ENCODE measurements at places on chromosomes 11 and 22.
A peak's percentile ranks its signal among the peaks of the same experiment; 100 is the strongest.

- DNase-seq: no peak
Observed at GRCh38 chr11:10315083-10315482, 10.2 kb downstream of the ADM start.

GRCh38 chr11:114084414-114084813 is 24.9 kb downstream of the ZBTB16 start:
- DNase-seq: no peak

GRCh38 chr22:45164270-45165088 is 754 bp downstream of the NUP50 start:
- DNase-seq: no peak

- DNase-seq: peak; percentile 52
Observed at GRCh38 chr22:42439821-42440674, 7.8 kb upstream of the NFAM1 start.

GRCh38 chr11:34558211-34558610 is 44.6 kb upstream of the ELF5 start:
- DNase-seq: no peak

- DNase-seq: peak; percentile 30
Observed at GRCh38 chr11:123233280-123233974, 38.4 kb upstream of the CLMP start.

- no peak for DNase-seq
Observed at GRCh38 chr11:47396049-47396320, 12.4 kb upstream of the SLC39A13 start.

All from MV-4-11 (cell line).